Stimulated activated CD8-positive, alpha-beta memory T cell treated with anti-CD3 and anti-CD28 coated beads, Interleukin-2, amount 100 ng/mL, for 48 hours (primary cell): ENCODE measurements at places on chromosomes 13 and 19.

DNA sequence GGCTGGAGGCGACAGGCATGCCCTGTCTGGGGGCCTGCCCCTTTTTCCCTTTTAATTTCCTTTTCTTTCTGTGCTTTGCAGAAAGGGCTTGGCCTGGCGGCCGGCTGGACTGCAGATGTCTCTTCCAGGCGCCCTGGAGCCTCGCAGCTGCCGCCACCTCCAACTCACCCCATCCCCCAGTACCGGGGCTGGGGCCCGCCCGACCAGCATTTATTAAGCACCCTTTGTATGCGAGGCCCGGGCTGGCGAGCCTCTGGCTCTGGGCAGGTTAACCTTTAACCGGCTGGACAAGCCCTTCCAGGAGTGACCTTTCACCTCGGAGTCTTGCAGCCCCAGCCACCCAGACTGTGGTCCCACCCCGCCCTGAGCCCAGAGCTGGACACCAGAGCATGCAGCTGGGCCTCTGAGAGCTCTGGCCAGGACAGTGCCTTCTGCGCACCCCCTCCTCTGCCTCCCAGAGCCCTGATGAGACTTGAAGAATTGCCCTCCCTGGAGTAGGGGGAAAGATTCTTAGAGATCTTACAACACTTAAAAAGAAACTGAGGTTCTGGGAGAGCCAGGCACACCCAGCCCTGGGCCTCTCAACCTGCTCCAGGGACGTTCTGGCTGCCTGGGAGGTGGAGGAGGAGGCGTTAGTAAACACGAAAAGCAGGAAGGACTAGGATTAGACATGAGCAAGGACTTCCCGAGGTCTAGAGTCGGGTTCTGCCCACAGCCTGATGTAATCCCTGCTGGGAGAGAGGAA is 1.1 kb upstream of the NR2F6 start:
- no peak for DNase-seq

DNA sequence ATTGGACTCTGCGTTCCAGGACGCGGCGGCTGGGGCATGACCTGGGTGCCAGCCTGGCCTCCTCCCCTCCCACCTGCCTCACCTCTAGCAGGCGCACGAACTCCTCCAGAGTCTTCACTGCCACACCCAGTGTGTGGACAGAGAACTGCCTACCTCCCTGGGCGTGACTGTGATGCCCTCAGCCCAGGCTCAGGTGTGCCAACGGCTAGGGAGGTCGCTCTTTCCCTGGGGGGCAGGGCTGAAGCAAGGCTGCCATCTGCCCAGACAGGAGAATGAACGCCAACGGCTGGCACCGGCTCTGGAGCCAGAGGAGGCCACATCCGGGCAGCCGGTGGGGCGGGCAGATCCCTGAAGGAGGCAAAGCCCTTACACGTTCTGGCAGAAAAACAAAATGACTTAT is 11.3 kb downstream of the NANOS3 start:
- DNase-seq = no peak

DNA sequence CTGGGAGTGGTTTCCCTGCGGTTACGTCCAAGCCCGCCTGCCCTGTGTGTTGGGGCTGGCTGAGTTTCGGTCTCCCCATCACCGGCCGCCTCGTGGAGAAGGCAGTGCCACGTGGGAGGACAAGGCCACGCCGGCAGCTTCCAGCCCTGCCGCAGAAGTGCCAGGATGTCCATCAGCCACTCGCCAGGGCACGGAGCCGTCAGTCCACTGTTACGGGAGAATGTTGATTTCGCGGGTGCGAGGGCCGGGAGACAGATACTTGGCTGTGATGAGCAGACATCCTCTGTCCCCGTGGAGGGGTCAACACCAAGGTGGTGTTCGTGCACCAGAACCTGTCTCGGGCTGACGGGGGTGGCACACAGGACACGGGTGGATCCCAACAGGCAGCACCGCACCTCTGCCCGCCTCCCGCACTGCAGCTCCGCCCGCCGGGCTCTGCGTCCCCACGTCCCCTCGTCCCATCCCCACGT is 86.4 kb upstream of the MCF2L start:
- no peak for DNase-seq

- DNase-seq = no peak
Measured at GRCh38 chr13:26323764-26324163, 69.8 kb downstream of the CDK8 start.

DNA sequence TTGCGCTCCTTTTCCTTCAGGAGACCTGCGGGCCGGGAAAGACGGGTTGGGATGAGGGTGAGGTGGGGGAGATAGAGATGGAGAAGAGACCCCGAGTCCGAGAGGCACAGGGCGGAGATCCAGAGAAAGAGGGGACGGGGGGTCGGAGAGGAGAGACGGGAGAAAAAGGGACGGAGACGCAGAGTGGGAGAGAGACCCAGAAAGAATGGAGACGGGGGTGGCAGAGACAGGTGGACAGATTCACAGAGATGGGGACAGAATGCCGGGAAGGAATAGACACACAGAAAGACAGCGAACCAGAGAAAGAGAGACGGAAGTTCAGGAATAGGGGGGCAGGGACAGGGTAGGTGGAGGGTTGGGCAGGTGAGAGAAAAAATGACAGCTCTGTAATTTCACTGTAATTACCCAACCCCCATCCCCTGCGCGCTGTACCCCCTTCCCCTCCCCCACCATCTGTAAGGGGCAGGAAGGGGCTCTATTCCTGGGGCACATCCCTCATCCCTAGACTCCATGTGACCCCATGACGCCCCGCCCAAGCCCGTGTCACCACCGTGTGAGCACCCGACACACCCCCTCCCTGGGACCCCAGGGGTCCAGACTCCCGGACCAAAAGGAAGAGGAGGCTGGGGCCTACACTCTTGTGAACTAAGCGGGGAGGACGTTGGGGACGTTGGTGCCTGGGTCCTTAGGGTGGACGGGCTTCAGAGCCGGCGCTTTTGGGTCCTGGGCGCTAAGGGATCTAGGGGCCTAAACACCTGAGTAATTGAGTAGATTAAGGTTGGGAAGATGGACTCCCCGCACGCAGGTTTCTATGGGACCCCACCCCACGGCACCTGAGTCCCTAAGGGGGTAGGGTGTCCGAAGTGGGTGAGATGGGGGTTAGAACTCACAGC is 967 bp downstream of the DBP start:
- no peak for DNase-seq
